Stimulated activated CD8-positive, alpha-beta memory T cell treated with anti-CD3 and anti-CD28 coated beads, Interleukin-4, amount 100 ng/mL, for 1 hour (primary cell): ENCODE measurements at places on chromosomes 16 and 17.

DNA sequence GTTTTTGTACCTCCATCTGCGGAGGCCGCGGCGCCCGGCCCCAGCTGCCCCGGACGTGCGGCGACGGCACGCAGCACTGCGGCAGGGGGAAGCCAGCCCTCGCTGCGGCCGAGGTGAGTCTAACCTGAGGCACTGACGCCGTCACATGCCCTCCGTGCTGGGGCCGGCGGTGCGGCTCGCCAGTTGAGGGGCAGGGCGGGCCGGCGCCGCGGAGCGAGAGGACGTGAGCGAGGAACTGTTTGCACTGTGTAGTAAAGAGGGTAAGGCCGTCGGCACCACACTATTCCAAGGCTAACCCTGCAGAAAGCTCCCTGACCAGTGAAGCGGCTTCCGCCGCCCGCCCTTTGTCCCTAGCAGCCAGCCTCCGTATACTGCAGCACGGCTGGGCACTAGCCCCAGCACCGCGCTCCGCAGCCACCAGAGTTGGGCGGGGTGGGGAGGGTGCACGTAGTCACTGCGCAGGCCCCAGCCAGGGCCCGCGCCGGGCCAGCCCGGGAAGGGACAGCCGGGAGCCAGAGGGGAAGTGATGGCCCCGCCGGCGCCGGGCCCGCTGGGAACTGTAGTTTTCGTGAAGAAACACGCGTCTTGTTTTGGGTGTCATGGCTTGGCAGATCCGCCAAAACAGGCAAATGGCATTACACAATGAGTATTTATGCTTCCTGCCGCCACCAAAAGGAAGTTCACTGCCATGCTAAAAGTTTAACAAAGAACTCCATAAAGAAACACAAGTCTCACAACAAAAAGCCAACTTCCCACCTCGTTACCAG lies 580 bp upstream of the KANSL1 start:
- DNase-seq: peak; percentile 78

- DNase-seq: no peak
Observed at GRCh38 chr17:1183171-1183873, 3.5 kb upstream of the ABR start.

DNA sequence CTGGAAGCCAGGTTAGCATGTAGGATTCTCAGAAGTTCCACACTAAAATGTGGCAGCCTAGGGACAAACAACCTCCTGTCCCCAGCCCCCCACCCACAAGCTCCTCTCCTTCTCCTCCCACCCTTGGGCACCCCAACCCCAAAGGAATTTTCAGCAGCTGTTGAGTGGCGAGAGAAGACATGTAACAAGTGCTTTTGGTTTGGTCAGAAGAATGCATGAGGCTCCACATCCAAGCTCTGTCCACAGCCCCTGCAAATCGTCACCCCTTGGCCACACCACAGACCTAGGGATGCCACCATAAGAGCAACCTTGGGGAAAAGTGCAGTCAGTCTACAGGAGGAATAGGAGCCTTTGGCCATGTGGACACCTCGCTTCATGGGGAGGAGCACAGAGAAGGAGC lies 11.9 kb upstream of the RAB37 start:
- no peak for DNase-seq

DNA sequence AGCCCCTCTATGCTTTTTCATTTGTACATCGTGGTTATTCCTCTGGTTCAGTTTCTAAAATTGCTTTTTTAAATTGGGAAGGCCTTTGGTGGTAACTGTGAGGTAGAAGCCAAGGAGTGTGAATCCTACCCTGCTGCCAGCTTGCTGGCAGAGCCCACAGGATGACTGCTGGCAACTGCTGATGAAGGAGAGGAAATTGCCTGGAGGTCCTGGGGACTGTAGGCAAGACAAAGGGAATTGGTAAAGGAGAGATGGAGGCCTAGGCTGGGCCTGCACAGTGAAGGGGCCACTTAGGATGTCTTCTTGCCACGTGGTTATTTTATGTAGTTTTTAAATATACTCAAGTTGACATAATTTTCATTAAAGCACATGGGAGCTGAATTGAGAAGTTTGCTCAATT lies 15.8 kb downstream of the C17orf58 start:
- no peak for DNase-seq

DNA sequence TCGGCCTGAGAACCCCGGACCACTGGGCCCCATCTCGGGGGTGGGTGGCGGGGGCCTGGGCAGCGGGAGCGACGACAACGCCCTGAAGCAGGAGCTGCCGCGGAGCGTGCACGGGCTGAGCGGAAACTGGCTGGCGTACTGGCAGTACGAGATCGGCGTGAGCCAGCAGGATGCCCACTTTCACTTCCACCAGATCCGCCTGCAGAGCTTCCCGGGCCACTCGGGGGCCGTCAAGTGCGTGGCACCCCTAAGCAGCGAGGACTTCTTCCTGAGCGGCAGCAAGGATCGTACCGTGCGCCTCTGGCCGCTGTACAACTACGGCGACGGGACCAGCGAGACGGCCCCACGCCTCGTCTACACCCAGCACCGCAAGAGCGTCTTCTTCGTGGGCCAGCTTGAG lies 8.9 kb upstream of the SERPINF2 start:
- no peak for DNase-seq

GRCh38 chr16:78946556-78946955 lies 654.0 kb downstream of the MAF start:
- no peak for DNase-seq

- no peak for DNase-seq
Observed at GRCh38 chr17:74452841-74453661, 13.4 kb upstream of the CD300A start.

DNA sequence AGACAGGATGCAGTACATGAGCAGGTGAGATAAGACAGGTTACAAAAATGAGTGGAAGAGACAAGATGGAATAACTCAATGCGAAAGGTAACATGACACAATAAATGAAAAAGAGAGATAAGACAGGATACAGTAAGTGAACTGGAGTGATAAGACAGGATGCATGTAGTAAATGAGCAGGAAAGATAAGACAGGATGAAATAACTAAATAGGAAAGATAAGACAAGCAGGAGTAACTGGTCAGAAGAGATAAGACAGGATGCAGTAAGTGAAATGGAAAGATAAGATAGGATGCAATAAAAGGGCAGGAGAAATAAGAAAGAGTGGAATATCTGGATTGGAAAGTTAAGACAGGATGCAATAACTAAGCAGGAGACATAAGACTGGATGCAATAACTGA lies 8.3 kb upstream of the MYH4 start:
- DNase-seq: no peak

DNA sequence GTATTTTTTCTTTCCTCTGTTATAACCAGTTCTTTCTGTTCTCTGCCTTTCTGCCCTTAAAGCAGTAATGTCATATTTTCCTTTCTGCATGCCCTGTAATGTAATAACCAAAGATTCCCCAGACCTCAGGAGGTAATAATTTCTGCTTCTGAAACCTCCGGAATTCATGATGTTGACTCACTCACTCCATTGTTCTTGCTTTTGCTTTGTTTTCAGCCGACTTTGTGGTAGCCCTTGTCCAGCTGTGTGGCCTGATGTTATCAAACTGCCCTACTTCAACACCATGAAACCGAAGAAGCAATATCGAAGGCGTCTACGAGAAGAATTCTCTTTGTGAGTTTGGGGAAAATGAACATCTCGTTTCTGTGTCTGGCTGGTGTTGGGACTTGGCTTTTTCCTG lies 55.9 kb downstream of the CDK12 start:
- DNase-seq: no peak

GRCh38 chr16:25213709-25214397 lies 2.9 kb upstream of the AQP8 start:
- no peak for DNase-seq

- DNase-seq: no peak
Observed at GRCh38 chr17:56457501-56457900, 136.0 kb upstream of the NOG start.

DNA sequence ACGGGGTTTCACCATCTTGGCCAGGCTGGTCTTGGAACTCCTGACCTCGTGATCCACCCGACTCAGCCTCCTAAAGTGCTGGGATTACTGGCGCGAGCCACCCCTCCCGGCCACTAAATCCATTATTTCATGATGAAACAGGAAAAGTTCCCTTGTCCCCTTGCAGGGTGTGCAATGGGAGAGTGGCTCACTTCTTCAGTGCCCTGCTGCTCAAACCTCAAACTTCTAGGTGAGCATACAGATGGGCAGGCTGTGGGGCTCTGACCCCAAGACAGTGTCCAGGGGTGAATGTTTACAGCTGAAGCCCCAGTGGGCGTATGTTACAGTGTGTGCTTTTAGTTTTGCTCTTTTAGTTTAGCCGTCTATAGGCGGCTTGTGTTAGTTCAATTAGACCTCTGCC lies 34.7 kb downstream of the GJC1 start:
- no peak for DNase-seq

- DNase-seq: no peak
Observed at GRCh38 chr17:39750131-39751015, 12.6 kb downstream of the GRB7 start.

GRCh38 chr16:51030516-51030915 lies 120.6 kb downstream of the SALL1 start:
- no peak for DNase-seq
